ENCODE measurements at places on chromosomes 3 and 15.

GRCh38 chr3:80676866-80677265 lies 909.1 kb upstream of the ROBO1 start:
- DNase-seq, result no peak

GRCh38 chr3:124634210-124635168 lies 95.8 kb upstream of the UMPS start:
- DNase-seq, result no peak

DNA sequence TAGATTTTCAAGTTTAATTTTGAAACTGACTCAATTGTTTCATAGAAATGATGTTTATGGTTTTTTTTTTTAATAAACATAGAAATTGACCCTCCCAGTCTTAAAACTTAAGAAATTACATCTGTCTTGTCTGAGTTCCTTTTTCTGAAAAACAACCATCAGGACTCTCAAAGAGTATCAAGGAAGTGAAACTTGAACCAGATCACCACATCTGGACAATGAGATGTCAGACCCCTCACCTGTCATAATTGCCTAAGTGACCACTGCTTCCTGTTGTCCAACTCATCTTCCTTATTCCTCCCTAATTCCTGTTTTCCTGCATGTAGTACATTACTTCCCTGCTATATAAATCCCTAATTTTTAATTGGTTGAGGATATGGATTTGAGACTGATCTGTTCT lies 441.5 kb upstream of the ARHGEF26 start:
- DNase-seq, result no peak

GRCh38 chr3:185153171-185153771 lies 411 bp upstream of the C3orf70 start:
- no peak for DNase-seq

- DNase-seq, result no peak
Observed at GRCh38 chr15:62888623-62889022, 153.9 kb upstream of the TPM1 start.

DNA sequence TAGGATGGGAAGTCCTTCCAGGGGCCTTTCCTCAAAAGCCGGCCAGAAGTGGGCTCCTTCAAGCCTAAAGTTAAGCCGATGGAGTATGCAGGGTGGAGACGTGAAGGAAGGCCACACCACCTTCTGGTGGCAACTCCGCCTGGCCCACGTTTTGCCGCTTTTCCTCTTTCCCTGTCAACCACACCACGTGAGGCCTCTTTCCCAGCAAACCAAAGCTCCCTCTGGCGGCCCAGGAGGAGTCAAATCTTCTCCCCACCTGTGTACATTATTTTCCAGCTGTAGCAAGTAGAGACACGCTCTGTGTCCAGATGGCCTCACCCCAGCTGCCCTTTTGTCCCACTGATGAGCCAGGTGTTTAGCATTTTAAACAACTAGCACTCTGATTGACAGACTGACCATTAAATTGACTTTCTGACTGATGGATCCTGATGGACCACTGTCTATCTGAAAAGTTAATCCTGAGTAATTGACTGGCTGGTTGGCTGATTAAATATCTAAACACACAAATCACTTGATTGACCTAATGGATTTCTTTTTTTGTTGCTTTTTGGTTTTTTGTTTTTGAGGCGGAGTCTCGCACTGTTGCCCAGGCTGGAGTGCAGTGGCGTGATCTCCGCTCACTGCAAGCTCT lies 59.6 kb upstream of the ZBTB38 start:
- no peak for DNase-seq

GRCh38 chr3:109184726-109185125 lies 48.2 kb downstream of the C3orf85 start:
- DNase-seq, result no peak

DNA sequence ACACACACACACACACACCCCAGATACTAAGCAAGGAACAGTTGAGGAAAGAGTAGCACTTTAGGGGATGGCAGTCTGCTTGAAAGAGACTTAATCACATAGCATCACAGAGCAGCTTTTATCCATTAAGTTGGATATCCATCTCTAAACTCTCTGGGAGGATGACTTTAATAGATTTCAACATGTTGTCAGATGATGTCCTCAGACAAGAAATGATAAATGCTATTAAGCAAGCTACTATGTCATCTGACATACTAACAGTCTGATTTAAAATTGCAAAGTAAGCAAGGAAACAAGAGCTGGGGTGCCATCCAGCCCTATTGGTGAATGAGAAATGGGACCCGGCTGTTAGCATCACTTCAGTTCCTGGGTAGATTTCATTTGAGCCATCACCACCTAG lies 136.9 kb downstream of the PLCL2 start:
- no peak for DNase-seq

- DNase-seq, result no peak
Observed at GRCh38 chr3:11606865-11607440, 36.8 kb downstream of the VGLL4 start.

DNA sequence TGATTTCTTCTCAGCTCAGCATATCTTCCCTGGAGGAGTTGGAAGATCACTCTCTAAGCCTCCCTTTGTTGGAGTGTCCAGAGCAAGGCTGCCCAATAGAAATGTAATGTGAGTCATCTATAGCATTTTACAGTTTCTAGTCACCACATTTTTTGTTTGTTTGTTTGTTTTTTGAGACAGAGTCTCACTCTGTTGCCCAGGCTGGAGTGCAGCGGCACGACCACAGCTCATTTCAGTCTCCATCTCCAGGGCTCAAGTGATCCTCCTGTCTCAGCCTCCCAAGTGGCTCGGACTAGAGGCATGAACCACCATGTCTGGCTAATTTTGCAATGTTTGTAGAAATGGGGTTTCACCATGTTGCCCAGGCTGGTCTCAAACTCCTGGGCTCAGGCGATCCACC lies 21.3 kb downstream of the KLHL6 start:
- no peak for DNase-seq

DNA sequence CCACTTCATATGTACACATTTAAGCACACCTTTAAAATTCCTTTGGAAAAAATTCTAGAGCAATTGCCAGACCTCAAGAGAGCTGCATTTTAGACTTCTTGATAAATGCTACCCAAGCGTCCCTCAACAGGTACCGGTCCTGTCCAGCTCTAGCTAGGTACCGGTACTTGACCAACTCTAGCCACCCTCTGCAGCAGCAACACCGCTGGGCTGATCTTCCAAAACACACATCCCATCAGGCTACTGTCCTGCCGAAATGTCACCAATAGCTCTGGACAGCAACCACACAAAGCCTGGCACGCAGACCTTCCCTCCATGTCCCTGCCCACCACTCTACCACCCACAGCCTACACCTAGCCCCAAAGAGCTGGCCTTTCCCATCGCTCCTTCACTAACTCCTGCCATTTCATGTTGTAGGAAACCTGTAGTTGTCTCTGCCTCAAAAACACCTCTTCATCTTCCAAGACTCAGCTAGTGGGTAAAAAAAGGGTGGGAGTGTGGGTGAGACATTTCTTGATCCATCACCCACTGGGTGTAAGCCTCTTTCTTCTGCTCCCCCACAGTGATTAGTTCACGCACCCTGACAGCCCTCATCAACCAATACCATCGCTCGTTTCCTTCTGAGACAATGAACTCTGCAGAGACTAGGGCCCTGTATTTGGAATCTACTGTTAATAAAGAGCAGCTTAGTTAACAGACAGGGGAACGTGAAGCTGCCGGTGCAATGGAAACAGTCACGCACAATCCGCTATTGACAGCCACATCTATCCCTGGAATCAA lies 6.8 kb downstream of the CHSY1 start:
- DNase-seq, result no peak

- peak; percentile 8 for DNase-seq
Observed at GRCh38 chr15:56608140-56608778, 125.0 kb downstream of the ZNF280D start.

- DNase-seq, result no peak
Observed at GRCh38 chr3:76131396-76132153, 346.2 kb upstream of the ZNF717 start.

DNA sequence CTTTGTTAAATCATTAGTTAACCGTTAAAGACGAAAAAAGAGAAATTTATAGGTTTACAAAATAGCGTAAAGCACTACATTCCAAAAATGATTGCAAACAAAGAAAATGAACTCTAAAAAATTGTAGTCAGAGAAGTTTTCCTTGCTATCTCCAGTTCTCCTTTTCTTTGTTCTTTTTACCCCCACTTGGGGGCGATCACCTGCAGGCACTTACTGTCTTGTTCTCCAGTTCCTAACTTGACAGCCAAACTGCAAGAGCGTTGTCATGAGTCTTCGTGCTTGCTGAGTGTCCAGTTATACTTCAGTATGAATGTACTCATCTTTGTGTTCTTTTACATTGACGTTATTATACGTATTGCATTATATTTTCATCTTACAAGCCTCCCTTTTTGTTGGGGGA lies 54.5 kb downstream of the CHD2 start:
- no peak for DNase-seq

DNA sequence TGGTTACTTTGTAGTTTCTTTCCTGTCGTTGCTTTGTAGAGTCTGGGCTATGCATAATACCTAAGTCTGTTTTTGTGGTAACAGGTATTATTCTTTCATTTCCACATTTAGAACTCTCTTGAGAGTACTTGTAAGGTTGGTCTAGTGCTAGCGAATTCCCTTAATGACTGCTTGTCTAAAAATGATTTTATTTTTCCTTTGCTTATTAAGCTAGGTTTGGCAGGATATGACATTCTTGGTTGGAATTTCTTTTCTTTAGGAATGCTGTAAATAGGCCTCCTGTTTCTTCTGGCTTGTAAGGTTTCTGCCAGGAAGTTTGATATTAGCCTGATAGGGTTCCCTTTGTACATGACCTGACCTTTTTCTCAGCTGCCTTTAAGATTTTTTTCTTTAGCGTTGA lies 70.1 kb upstream of the SGO1 start:
- no peak for DNase-seq

GRCh38 chr15:61083081-61083787 lies 145.9 kb downstream of the RORA start:
- DNase-seq, result no peak

- DNase-seq, result no peak
Observed at GRCh38 chr3:154182322-154182922, 61.2 kb downstream of the ARHGEF26 start.

DNA sequence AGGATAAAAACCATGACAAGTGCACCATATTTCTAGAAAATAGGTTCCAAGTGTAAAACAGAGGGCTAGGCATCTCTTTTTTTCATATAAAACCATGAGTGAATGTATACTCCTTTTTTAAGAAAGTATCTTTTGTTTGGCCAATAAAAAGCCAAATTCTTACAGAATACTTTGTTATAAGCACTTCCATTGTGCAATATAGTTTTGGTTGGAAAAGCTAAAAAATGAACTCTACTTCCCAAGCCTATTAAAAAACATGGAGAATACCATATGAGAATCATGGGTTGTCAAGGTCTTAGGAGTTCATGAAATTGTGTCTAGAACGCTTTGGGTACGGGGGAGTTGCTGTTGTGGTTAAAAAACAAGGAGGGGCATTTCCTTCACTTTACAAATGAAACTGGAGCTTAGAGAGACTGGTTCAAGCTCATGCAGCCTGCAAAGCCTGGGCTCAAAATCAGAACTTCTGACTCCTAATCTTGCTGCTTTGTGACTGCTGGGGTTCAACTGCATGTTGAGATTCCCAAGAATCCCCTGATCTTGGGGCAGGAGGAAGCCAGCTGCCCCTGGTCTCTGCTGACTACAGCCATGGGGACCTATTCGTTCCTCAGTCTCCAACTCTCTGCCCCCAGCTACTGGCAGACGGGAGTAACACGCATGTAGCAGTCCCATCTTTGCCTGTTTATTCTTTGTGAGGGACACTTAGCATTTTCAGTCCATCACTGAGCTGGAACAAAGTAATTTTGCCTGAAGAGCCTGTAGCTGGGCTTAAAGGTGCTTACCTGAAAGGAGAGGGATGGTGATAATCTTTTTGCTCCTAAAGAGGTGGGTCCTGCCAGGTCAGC lies 229.1 kb downstream of the CHST2 start:
- no peak for DNase-seq

- peak; percentile 58 for DNase-seq
Observed at GRCh38 chr3:103499132-103499900, 1064.5 kb downstream of the ZPLD1 start.

DNA sequence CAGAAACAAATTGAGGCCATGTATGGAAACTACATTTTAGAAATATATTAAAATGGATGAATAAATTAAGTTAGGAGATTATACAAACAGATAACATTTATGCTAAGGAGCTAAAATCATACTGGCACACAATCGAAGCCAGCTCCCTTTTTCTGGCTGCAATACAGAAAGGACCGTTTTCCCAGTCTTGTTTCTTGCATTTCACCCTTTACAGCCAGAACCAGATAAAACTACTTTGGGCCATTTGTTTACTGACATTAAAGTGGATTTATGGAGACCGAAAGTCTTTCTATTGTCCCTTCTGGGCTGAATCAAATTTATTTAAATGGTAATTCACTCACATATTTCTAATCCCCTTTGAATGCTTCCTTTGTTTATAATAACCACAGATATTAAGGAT lies 50.1 kb upstream of the CNTN3 start:
- DNase-seq, result no peak

DNA sequence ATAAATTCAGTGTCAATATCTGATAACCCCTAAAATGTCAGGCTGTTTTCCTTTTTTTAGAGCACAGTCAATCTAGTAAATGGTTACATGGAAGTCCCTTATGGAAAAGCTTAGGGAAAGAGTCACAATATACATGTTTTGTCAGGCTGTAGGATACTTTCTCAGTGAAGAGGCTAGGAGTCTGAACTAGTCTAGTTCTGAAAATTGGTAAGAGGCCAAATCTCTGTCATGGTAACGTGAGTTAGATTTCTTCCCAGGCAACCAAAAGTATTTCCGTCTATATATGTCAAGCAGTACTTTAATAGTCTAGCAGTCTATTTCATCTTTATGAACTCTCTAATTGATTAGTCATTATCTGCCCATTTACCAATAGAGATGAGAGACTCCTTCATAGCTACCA lies 215.9 kb upstream of the LRRC3B start:
- DNase-seq, result no peak

- DNase-seq, result no peak
Observed at GRCh38 chr3:27685474-27685873, 36.6 kb downstream of the EOMES start.

DNA sequence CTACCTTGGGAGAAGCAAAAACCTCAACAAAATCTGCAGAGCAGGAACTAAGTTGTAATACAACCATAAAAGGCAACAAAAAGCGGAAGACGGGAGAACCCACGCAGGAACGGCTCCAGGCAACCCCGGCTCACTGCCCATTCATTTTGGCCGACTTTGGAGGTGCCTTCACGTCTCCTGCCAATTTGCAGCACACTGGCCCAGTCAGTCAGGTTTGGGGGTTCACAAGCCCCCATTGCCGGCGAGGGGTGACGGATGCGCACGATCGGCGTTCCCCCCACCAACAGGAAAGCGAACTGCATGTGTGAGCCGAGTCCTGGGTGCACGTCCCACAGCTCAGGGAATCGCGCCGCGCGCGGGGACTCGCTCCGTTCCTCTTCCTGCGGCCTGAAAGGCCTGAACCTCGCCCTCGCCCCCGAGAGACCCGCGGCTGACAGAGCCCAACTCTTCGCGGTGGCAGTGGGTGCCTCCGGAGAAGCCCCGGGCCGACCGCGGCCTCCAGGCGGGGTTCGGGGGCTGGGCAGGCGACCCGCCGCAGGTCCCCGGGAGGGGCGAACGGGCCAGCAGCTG lies 463 bp downstream of the TERC start:
- DNase-seq, result no peak
